ENCODE measurements at places on chromosomes 2 and 18.
A peak's percentile ranks its signal among the peaks of the same experiment; 100 is the strongest.

DNA sequence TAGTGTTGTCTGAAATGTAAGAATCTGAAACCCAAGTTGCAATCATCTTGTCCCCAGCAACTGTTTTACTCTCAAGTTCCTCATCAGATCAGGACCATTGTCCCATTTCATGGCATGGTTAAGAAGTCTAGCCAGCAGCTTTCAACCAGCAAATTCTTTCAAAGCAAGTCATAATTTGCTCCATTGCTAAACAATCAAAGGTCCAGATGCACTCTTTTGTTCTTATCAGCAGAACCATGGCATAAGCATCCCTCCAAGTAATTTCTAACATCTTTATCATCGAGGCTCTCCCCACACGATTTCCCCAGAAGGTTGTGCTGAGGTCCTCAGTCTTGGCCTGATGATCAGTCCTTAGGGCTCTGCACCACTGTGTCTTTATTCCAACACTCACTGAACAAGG, 67.5 kb upstream of the APCDD1 start:
- DNase-seq, result no peak

DNA sequence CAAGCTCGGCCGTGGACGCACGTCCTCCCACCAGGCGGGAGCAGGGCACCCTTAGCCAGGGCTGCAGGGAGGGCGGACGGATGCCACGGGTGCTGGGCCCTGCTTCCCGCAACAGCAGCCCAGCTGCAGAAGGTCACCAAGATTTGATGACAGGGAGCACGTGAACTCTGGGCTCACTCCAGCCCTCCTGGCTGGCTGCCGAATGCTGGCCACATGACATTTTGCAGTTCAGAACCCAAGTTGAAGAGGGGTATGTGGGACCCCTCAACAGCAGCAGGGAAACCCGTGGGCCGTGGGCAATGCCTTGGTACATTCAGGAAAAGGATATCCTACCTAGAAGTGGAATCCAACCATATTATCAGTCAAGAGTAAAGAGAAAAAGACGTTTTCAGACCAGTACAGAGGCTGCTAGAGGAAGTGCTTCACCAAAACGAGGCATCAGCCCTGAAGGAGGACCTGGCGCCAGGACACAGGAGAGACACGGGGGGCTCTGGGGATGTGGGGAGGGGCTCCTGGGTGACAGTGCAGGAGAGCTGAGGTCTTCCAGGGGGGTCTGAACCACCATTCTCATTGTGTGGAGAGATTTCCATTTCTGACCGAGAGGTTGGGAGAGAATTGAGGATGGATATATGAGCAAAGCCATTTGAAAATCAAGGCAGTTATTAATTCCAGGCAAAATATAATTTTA, 107.4 kb upstream of the CTDP1 start:
- no peak for DNase-seq

GRCh38 chr18:62716619-62717168, 1.4 kb downstream of the PHLPP1 start:
- no peak for DNase-seq

DNA sequence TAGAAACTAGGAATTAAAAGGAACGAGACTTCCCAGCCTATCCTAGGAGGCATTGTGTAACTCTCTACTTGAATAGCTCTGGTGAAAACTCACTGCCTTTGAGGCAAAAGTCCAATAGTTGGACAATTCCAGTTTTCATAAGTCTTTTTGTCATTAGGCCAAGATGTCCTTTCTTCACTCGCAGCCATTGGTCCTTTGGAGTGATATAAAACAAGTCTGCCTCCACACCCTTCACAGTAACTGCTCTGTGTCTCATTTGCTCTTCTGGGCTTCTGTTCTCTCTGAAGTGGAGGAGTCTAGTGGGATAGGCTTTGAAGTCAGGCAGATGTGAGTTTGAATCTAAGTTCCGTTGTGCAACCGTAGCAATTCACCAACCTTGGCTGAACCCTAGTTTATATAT, 28.2 kb downstream of the ANTXR1 start:
- no peak for DNase-seq

- DNase-seq, result no peak
These were observed 54.6 kb upstream of the SPTBN1 start for GRCh38 chr2:54401554-54401953.

DNA sequence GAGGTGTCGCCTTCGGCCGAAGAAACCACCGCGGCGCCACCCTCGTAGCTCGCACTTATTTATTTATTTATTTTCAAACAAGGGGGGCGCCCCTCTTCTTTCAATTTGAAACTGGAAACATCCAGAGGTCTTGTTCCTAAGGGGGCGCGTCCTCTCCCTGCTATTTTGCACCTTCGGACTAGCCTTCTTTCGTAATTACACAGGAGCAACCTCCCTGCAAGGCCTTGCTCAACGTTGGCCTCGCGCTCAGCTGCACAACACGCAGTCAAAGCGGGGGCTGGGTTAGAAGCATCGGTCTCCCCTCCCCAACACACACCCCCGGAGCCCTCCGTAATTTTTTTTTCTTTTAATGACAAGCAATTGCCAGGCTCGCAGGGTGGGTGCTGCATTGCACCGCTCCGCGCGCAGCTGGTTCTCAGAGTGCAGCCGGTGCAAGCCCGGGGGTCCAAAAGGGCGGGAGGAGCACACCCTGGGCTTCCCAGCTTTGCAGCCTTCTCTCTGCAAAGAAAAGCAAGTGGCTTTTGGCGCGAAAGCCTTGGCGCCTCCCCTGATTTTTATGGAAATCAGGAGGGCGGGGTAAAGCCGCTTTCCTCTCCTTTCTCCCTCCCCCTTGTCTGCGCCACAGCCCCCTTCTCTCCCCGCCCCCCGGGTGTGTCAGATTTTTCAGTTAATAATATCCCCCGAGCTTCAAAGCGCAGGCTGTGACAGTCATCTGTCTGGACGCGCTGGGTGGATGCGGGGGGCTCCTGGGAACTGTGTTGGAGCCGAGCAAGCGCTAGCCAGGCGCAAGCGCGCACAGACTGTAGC, at the start of gene MYCN:
TSS of gene MYCN (plus strand) at position 697 of the 807 bp plus-strand sequence. CDS start 1,515 bp downstream, outside the sequence.
- peak; percentile 8 for DNase-seq

GRCh38 chr2:47602996-47603395, 179.9 kb upstream of the MSH6 start:
- no peak for DNase-seq

DNA sequence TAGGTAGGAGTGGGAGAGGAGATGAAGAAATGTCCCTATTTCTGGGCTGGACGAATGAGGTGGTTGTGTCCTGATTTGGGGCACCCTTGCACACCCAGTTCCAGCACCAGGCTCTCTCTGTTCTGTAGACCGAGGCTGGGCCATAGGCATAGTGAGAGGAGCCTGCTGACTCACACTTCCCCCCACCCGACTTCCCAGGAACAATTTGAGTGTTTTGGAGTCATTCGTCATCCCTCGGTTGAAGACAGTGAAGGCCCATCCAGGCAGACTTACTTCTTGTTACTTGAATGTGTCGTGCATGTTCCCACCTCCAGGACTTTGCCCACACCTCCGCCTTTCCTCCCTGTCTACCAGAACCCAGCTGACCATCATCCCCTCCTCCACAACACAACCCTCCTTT, 179.1 kb downstream of the HAUS1 start:
- no peak for DNase-seq

DNA sequence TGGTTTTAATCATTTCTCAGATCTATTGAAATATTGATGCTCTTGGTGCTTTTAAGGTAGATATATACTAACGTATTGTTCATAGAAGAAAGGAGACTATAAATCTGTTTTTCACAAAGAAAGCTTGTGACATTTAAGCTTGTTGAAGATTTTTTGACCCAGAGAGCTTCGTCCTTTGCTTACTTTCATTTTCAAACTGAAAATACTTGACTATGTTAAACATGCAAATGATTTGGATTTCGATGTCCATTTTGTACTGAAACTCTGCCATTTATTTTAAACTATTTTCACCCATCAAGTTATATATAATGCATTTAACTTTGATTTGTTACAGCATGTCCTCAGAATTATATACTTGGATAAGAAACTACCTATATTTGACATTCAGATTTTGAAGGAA, 85.2 kb downstream of the SLC4A10 start:
- no peak for DNase-seq

DNA sequence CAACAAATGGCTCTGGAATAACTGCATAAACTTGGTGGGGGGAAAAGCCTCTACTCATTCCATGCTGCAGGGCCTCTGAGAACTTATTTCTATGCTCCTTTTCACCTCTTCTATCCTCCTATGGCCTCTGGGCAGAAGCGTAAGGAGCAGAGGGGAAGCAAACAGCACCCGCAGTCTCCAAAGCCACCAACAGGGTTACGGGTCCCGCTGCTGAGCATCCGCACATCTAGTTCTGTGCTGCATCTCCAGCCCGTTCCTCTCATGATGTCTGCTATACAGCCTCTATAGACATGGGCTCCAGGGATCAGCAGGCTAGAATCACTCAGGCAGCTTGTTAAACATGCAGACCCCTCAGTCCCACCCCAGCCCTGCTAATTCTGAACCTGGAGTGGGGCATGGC, 25.9 kb downstream of the PSTPIP2 start:
- no peak for DNase-seq

GRCh38 chr2:180443888-180444287, 436.8 kb upstream of the CWC22 start:
- DNase-seq, result peak; percentile 88

GRCh38 chr2:19932928-19933327, 31.1 kb upstream of the TTC32 start:
- DNase-seq, result no peak

GRCh38 chr2:120556911-120557310, 178.8 kb upstream of the GLI2 start:
- no peak for DNase-seq

DNA sequence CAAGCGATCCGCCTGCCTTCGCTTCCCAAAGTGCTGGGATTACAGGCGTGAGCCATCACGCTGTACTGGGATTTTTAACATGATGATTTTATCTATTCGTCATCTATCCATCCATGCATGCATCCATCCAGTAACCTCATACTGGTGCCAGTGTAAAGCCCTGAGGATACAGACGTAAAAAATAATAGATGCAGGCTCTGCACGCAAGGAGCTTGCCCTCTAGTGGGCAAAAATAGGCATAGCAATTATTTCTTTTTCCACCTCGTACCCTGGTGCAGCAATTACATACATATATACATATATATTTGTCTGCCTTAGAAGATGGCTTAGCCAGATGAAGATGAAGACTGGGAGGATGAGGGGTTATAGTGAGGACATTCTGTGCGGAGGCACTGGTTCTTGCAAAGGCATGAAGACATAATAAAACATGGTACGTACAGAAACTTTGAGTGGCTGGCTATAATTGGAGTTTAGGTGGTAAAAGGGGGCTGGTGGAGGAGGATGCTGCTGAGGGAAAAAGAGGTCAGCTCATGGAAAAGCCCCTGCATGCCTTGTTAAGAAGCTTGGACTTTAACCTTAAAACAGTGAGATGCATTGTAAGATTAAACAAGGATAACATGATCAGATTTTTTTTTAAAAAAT, 19.6 kb upstream of the RPIA start:
- peak; percentile 30 for DNase-seq

DNA sequence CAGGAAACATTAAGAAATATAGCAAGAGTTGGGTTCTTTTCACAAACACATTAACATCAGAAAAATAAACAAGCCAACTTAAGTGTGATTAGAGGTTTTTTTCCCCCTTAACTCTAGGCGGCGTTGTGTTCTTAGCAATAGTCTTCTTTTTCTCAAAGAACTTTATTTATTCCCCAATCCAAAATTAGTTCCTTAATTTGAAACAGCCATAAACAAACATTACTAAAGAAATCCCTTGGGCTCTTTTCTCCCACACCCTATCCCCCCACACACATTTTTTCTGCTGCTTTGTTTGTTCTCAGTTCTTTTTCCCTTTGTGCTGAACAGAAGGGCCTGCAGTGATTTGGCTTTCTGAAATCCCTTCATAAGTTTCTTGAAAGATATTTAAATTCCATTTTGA, 13.2 kb upstream of the MYO1B start:
- no peak for DNase-seq

- DNase-seq, result no peak
These were observed 250.3 kb upstream of the EPHA4 start for GRCh38 chr2:221822416-221822815.

DNA sequence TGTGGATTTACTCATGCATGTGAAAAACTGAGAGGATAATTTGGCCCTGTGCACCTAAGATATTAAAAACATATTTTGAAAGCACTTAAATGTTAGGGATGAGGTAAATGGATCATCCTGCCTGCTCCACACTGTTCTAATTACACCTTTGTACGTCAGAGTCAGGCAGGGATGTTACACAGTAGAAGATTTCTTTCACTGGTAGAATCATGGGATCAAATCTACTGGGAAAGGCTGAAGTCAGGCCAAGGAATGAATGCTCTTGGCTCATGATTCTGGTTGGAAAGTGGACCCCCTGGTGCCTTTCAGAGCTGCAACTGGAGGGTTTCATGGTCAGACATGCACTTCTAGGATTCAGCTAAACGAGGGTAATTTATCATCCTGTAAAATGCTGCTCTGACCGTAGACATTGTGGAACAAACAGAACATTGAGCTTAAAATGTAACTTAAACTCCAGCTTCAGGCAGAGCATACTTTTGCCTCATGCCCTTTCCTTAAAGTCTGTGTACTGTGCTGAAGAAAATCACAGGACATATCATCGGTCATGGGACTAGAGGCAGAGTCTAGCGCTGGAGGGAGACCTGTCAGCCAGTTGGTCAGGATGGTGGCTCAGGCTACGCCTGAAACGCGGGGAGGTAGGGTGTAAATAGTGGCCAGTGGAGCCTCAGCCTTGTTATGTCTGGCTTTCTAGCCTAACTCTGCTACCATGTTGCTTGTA, 4.9 kb downstream of the KCNE4 start:
- DNase-seq, result no peak

DNA sequence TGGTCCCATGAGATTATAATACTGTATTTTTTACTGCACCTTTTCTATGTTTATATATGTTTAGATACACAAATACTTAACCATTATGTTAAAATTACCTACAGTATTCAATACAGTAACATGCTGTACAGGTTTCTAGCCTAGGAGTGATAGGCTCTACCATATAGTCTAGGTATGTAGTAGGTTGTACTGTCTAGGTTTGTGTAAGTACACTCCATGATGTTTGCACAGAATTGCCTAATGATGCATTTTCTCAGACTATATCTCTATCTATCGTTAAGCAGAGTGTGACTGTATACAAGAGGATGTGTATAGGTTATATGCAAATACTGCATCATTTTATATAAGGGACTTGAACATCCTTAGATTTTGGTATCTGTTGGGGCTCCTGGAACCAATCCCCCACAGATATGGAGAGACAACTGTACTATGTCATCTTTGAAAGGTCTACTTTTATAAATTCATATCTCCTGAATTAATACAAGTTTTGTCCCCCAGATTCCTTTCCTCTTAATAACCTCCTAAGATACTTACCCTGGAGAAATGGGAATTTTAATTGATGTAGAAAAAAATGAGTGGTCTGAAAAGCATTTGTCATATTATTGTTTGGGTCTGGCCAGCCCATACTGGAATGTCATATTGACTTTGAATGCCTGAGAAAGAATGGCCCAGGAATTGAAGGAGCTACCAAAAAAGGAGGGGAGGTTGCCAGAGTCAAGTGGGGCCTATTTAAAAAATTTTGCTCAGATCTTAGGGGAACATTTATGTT, 36.6 kb downstream of the EHBP1 start:
- DNase-seq, result no peak

Data from MV-4-11 (cell line).